ENCODE measurements at places on chromosomes 16 and 17.

DNA sequence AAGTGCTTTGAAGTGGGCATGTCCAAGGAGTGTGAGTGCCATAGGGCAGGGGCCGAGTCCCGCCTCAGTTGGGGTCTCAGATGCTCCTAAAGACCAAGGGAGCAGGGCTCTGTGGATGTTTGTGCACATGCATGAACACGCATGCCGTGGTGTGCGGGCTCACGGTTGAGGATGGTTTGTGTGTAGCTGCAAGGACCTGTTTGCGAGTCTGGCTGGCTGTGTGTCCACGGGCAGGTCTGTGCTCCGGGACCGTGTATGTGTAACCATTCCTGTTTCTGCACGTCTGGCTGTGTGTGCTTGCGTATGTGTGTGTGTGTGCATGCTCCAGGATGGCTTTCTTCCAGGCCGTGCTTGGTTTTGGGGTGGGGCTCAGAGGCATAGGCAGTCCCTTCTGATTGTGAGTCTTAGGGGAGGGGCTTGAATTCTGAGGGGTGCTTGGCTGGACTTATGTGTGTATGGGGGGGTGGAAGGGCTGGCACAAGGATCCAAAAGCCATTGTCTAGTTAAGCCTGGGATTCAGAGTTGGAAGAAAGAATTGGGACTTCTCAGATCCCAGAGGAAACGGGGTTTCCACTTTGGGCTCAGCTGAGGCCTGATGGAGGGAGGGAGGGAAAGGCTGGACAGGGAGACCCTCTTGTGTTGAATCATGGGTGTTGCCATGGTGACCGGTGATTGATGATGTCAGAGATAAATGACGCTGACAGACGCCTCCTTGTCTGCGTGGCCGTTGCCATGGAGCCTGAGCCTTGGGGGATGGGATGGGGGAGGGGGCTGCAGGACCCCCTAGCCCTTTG lies 14.4 kb downstream of the GJD3 start:
- no peak for DNase-seq

GRCh38 chr16:70725024-70725911 lies 39.4 kb upstream of the MTSS2 start:
- DNase-seq = no peak

DNA sequence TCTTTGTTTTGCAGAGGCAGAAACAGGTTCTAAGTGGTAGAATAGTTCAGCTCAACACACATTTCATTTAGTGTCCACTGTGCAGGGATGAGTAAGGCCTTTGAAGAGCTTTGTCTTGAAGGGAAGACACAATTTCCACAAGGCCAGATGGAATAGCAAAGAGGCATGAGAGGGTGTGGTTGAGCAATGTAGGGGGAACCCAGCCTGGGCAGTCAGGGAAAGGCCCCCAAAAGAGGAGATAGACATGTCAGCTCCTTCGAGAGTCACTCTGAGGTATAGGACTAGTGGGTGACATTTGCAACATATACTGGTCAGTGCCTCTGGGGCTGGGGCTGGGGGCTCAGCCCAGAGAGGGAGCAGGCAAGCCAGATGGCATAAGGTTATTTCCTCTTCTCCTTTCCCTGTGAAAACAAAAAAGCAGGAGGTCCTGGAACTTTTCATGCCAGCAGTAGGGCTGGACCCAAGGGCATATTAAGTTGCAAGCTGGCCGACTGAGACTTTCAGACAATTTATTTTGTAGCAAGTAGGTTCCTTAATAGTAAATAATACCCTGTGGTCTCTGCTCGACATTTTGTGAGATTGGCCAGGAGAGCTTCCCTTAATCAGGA lies 7.1 kb downstream of the ALKBH5 start:
- no peak for DNase-seq

GRCh38 chr16:52906281-52906680 lies 146.4 kb downstream of the CHD9NB start:
- no peak for DNase-seq

GRCh38 chr17:77571155-77571981 lies 387.1 kb upstream of the TNRC6C start:
- DNase-seq = no peak

GRCh38 chr17:3474212-3474611 lies 1.6 kb upstream of the ASPA start:
- no peak for DNase-seq
